ENCODE measurements at places on chromosomes 16 and 17.

GRCh38 chr17:81210466-81210865, 12.3 kb downstream of the CEP131 start:
- no peak for DNase-seq

DNA sequence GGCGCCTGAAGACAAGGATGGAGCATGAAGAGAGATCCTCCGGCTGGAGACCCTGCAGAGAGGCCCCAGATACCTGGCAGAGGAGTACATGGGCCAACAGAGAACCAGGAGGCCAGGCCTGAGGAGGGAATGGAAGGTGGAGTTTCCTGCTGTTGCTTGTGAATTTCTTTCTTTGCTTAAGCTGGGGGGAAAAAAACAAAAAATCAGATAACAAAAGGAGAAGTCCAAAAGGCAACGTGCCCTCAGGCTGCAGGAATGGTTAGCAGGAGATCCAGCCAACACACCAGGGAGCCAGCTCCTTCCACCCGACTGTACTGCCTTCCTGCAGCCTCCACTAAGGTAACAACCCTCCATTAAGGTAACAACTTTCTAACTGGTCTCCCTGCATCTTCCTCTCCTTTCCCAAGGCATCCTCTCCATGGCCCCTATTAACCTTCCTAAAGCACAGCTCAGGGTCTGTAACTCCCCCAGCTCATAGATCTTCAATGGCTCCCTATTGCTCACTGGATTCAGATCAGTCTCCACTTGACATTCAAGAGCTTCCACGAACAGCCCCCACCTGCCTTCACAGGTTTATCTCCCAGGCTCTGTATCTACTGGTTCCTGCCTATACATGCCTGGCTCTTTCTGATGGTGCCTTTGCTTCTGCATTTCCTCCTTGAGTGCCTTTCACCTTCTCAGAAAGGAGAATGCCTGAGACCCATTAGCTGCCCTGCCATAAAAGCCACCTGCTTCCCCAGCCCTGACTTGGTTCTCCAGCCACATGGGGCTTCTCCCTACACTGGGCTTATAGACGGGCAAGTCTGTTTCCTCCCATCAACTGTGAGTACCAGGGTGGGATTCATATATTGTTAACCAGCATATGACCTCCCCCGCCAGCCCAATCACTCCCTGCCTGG, 725 bp upstream of the ARL5C start:
- DNase-seq, result no peak

- DNase-seq, result no peak
Observed at GRCh38 chr16:87366288-87366687, 17.3 kb downstream of the FBXO31 start.

- peak; percentile 73 for DNase-seq
Observed at GRCh38 chr16:4358831-4359561, 7.9 kb upstream of the PAM16 start.

DNA sequence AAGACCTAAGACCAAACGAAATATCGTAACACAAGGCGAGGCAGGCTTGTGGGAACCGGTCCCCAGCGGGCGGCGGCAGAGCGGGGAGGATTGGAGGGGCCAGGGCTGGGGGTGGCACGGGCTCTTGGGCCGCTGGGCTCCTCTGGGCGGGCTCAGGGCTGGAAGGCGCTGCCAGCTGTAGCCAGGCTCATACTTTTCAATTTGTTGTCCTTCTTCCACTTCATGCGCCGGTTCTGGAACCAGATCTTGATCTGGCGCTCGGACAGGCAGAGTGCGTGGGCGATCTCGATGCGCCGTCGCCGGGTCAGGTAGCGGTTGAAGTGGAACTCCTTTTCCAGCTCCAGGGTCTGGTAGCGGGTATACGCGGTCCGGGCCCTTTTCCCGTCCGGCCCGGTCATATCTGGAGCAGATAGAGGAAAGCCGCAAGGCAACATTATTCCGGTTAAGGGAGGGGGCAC, 1.5 kb downstream of the HOXB5 start:
- DNase-seq, result no peak

GRCh38 chr16:84082835-84083569, 33.7 kb downstream of the MBTPS1 start:
- DNase-seq, result no peak

DNA sequence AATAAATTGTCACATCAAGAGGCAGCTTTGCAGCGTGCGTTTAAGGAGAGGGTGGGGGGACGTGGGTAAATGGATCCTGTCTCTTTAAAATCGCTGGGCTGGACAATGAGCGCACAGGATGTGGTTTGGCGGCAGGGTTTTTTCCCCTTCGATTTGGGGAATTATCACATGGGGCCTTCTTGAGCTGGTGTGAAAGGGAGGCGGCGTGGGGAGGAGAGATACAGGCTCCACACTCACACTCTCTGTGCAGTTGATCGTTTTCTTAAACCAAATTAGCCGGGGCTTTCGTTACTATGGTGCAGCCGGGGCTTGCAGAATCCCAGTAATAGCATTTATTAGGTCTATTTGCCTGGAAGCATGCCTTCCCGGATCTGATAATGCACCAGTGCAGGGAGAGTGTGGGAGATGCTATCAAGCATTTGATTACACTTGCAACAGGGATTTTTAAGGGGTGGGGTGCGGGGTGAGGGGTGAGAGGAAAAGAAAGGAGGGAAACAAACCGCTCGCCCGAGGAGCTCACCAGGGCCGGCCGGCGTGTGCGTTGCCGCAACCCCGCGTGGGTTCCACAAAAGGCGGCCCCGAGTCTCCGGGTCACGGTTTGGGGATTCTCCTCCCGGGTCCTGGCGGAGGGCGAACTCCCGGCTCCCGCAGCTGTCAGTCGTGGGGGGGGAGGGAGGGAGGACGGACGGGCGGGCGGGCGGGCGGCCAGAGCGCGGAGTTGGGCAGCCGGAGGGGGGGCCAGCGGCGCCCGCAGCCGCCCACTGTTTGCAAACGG, 58.8 kb upstream of the GSE1 start:
- DNase-seq, result peak; percentile 92

- no peak for DNase-seq
Observed at GRCh38 chr16:61770301-61770700, 265.9 kb downstream of the CDH8 start.

GRCh38 chr16:2148714-2149629, 547 bp downstream of the RAB26 start:
- DNase-seq, result peak; percentile 56

DNA sequence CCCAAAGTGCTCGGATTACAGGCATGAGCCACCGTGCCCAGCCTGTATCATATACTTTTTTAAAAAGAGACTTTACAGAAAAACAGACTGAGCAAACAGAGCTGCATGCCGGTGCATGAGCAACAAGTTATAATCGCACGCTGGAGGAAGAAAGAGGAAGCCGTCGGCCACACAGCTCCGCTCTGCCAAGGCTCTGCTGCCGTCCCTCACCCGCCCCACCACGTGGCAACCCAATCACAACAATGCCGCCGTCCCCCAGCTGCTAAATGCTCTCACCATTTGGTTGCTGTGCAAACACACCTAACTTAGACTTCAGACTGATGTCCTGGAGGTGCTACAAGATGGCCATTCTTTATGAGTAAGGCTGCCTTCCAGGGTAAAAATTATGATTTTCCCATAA, 83.5 kb downstream of the ADCY9 start:
- peak; percentile 40 for DNase-seq

DNA sequence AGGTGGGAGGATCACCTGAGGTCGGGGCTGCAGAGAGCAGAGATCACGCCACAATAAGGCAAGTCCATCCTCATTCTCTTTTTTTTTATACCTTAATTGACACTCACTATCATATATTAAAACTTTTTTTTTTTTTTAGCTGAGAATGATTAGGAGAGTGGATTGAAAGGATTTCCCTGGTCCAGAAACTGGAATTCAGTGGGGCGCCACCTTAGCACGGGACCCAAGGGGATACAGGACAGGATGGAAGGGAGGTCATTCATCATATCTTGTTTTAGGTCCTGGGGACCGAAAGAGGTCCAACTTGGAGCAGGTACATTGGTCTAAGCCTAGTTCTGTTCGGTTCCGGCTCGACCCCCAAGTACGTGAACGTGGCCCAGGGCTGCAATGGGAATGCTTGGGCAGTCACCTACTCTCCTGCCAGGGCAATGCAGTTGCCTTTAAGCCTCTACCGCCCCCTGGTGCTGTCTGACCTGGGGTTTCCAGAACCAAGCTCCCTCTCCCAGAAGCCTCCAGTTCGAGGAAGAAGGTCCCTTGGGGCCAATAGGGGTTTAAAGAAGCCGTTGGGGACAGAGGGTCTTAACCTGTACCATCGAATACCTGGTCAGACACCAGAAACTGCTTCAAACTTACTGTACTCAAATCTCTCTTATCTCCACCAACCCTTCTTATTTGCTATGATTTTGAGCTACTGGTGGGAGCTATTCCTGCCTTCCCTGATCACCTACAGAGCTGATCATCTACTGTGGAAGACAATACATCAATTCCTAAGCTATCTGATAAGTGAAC, 19.9 kb upstream of the GPATCH8 start:
- peak; percentile 38 for DNase-seq

GRCh38 chr17:42677921-42678781, 1.4 kb upstream of the PLEKHH3 start:
- peak; percentile 88 for DNase-seq
